Stimulated activated CD4-positive, alpha-beta T cell treated with anti-CD3 and anti-CD28 coated beads, Interleukin-1b, Interleukin-23, amount 100 ng/mL, for 24 hours (primary cell): ENCODE measurements at places on chromosomes 3 and 15.
A peak's percentile ranks its signal among the peaks of the same experiment; 100 is the strongest.

DNA sequence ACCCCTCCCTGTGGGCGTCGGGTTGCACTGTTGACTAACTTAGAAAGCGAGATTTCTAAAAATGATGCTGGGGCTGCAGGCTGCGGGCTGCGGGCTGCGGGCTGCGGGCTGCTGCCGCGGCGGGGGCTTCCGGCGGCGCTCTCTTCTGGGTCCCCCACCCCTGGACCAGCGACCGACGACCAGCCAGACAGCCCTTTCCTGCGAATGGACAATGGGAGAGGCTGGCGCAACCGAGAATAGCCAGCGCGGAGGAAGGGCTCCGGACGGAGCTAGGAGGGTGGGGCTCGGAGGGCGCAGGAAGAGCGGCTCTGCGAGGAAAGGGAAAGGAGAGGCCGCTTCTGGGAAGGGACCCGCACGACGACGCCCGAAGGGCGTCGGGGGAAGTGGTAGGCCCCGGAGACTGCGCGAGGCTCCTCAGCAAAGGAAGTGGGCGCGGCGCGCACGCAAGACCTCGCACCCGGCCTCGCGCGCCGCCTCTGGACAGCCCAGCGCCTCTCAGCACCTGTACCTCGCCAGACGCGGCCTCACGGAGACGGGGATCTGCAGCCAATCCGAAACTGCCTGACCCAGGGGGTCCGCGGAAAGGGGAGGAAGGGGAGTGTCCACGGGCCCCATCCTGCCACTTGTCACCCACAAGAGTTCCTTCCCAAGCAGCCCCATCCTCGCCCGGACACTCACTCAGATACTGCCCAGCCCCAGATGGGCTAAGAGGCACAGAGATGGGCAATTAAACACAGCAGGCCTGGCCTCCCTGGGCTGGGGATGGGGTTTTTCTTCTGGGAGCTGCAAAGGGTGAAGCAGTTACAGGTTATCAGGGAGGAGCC is 70.7 kb downstream of the SLC12A8 start:
- peak; percentile 41 for DNase-seq

GRCh38 chr3:78134496-78134895 is 1094.6 kb downstream of the ROBO2 start:
- DNase-seq = no peak

GRCh38 chr3:60890226-60890625 is 361.0 kb downstream of the FHIT start:
- DNase-seq = no peak

- no peak for DNase-seq
Observed at GRCh38 chr3:129697229-129697969, 90.9 kb upstream of the PLXND1 start.

GRCh38 chr15:43317566-43318184 is 12.7 kb downstream of the LCMT2 start:
- DNase-seq = no peak

- DNase-seq = no peak
Observed at GRCh38 chr3:159607856-159608255, 380.8 kb upstream of the IL12A start.

DNA sequence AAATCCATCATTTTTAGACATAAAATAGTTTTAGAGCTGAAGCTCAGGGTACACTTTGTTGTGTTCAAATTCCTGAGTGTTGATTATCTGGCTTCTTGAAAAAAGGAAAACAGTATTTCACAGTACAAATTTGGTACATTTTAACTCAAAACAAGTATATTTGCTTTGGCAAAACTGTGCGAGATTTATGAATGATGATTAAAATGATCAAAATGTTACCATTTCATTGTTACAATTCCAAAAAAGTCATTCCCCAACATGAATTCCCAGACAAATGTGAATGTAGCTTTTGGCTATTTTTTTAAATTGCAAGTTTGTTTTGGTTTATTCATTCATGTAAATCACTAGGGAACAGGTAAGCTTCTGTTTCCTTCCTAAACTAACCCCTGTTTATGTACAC is 347.4 kb upstream of the DCBLD2 start:
- DNase-seq = no peak

DNA sequence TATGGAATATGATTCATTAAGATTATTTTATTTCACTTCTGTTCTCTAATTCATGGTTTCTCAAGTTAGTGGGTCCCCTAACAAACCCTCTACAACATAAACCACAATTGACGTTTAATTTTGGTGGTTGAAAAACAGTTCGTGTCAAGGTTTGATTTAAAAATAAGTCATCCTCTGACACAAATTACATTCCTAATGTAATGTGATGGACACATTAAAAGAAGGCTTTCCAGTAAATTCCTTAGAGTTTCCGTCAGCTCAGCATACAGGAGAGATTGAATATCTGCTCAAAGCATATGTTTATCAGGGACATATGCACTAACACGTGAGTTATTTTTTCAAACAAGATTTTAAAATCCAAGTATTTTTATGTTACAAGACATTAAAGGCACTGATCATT is 626.5 kb upstream of the ADAMTS9 start:
- DNase-seq = no peak

GRCh38 chr3:162704799-162705385 is 1208.3 kb downstream of the OTOL1 start:
- DNase-seq = no peak
